Central memory CD8-positive, alpha-beta T cell (primary cell): ENCODE measurements at places on chromosomes 6 and 20.
A peak's percentile ranks its signal among the peaks of the same experiment; 100 is the strongest.

DNA sequence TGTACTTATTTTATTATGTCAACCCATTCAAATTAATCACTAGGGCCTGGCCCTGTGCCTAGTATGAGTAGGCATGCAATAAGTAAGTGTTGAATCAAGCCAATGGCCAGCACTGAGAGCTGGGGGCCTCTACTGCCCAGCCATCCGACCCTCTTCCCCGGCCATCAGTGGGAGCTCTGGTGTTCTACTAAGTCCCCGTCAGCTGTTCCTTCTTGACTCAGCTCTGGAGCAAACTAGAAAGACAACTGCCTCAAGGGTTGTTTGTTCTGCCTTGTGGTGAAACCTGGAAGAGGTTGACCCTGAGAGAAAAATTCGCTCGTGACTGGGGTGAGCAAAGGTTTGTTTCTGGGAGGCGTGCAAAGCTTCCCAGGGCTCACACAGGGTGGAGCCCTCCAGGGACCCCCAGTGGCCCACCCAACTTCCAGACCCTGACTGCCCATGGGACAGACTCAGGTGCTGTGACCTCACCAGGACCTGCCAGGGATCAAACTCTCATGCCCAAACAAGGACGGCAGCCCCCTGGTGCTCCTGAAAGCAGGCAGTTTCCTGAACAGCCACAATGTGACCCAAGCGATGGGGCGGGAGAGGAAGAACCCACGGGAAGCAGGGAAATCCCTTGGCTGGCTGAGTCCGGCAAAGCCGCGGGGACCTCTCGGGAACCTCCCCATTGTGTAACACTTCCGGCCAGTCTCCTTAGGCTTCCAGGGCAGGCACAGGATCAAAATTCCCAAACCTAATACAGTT lies 50.4 kb downstream of the BANF2 start:
- no peak overlapping the region for H3K4me3 ChIP-seq
- H3K4me1 ChIP-seq, result no peaks in the 10 kb centered on the region
- no peaks in the 10 kb centered on the region for H3K36me3 ChIP-seq
- no peak overlapping the region for H3K27ac ChIP-seq
- DNase-seq, result no peak

DNA sequence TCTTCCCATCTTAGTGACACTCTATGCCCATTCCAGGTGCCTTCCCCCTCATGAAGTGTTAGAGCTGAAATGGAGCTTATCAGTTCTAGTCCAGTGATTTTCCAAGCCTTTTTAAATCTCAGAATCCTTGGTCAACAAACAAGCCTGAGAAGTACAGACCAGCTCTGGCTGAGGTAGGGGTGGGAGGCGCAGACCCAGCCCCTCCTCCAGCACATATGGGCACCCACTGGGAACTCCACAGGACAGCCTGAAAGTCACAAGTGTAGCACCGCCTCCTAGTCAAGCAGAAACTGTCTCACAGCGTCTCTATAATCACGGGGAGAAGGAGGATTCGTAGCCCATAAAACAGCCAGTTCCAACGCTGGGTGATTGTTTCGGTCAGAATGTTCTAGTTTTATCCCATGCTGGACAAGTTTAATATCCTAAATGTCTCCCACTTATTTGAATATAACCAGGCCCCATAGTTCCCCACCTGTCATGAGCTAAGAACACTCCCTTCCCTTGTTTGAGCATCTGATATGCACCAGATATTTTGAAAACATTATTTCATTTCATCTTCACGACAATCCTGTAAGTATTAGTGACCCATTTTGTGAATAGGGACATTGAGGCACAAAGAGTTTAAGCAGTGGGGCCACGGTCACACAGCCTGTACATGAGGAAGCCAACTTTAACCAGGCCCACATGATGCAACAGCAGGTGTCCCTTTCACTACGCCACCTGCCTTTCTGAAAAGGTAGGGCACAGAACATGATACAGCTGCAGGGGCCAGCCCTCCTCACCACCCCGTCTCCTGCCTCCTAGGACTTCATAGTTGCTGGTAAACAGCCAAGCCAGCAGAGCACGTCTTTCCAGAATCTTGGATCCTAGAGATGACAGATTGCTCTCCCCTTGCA lies 40.1 kb downstream of the TRAF3IP2 start:
- H3K27ac ChIP-seq, result peak overlapping the region; percentile 69
- peaks cover 12% of the 10 kb centered on the region for H3K36me3 ChIP-seq
- no peaks in the 10 kb centered on the region for H3K27me3 ChIP-seq

DNA sequence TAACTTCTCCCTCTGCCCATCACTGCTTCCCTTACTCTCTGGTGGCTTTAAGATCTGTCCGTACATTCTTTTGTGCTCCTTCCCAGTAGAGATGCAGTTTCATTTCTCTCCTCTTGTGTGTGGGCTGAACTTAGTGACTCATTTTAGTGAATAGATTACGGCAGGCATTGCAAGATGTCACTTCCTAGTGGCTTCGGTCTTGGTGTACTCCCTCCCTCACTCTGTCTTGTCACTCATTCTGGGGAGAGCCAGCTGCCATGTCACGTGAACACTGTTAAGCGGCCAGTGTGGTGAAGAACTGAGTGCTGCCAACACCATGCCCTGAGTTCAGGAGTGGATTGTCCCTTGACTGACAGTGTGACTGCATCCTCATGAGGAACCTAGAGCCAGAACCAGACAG lies 115.9 kb downstream of the OTOR start:
- no peak overlapping the region for H3K4me3 ChIP-seq
- no peaks in the 10 kb centered on the region for H3K36me3 ChIP-seq
- no peak for DNase-seq

DNA sequence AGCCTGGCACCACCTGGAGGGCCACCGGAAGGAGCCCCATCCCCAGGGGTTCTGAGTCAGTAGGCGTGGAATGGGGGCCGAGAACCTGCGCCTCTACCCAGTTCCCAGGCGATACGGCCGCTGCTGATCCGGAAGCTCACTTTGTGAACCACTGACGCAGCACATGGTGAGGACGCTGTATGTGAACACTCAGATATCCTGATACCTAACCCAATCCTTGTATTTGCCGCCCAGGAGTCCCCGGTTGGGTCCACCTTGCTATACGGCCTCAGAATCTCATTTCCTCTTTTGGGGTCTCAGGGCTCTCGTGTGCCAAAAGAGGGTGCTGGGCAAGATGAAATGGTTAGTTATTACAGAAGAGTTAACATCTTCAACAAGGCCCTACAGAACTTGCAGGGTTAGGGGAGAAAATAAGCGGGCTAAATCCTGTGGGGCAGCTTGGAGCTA lies 604 bp upstream of the RAB5IF start:
- peak overlapping the region; percentile 97 for H3K4me3 ChIP-seq
- peak overlapping the region; percentile 94 for H3K27ac ChIP-seq
- no peaks in the 10 kb centered on the region for H3K27me3 ChIP-seq

GRCh38 chr6:90421666-90422065 lies 125.0 kb upstream of the BACH2 start:
- DNase-seq, result no peak
- H3K36me3 ChIP-seq, result peaks cover 3% of the 10 kb centered on the region
- no peak overlapping the region for H3K4me3 ChIP-seq
- H3K27me3 ChIP-seq, result no peaks in the 10 kb centered on the region

- peaks cover 28% of the 10 kb centered on the region for H3K4me1 ChIP-seq
- DNase-seq, result no peak
- peak overlapping the region; percentile 74 for H3K4me3 ChIP-seq
- H3K27ac ChIP-seq, result peak overlapping the region; percentile 79
Observed at GRCh38 chr20:53592992-53593465, 610 bp downstream of the ZNF217 start.

GRCh38 chr6:20024978-20025377 lies 187.3 kb downstream of the MBOAT1 start:
- H3K4me1 ChIP-seq, result peaks cover 21% of the 10 kb centered on the region
- no peaks in the 10 kb centered on the region for H3K36me3 ChIP-seq
- no peak for DNase-seq
- peaks cover 11% of the 10 kb centered on the region for H3K27me3 ChIP-seq
- peak overlapping the region; percentile 75 for H3K4me3 ChIP-seq

- H3K4me3 ChIP-seq, result no peak overlapping the region
- H3K4me1 ChIP-seq, result no peaks in the 10 kb centered on the region
- no peaks in the 10 kb centered on the region for H3K36me3 ChIP-seq
- no peak for DNase-seq
- no peaks in the 10 kb centered on the region for H3K27me3 ChIP-seq
Observed at GRCh38 chr6:134663800-134664535, 285.9 kb downstream of the ALDH8A1 start.

DNA sequence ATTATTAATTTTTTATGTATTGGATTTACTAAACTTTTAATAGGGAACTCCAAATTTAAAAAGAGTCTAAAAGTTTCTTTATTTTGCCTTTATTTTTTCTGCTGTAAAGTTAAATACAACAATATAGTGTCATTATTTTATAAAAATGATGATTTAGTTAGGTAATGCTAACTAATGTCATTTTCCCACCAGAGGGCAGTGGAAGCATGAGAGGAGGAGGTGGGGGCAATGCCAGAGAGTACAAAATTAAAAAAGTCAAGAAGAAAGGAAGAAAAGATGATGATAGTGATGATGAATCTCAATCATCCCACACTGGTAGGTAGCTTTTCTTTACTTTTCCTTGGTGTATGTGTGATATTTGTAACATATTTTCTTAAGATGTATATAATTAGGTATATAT lies 20.2 kb upstream of the FHL5 start:
- H3K4me3 ChIP-seq, result no peak overlapping the region
- peaks cover 5% of the 10 kb centered on the region for H3K4me1 ChIP-seq
- H3K36me3 ChIP-seq, result peaks cover 48% of the 10 kb centered on the region
- no peak overlapping the region for H3K27ac ChIP-seq

DNA sequence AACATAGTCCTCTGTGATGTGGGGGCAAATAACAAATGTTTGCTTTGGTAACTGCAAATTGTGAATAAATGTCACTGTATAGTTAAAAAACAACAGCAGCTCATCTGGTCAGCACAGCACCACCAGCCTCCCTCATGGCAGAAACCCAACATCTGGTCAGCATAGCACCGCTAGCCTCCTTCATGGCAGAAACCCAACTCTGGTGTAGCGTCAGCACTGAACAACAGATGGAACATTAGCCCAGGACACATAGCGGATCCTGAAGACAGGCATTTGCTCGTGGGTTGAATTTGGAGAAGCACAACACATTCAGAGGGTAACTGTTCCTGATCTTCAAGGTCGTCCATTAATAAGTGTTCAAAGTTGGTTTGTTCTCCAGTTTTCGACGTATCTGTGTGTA lies 265.9 kb downstream of the DLL1 start:
- H3K27ac ChIP-seq, result no peak overlapping the region
- H3K27me3 ChIP-seq, result peaks cover 25% of the 10 kb centered on the region
- no peaks in the 10 kb centered on the region for H3K36me3 ChIP-seq
- DNase-seq, result no peak
- H3K4me1 ChIP-seq, result peaks cover 6% of the 10 kb centered on the region

- no peak overlapping the region for H3K4me3 ChIP-seq
- H3K36me3 ChIP-seq, result peaks cover 13% of the 10 kb centered on the region
- H3K4me1 ChIP-seq, result peaks cover 38% of the 10 kb centered on the region
- DNase-seq, result no peak
Observed at GRCh38 chr6:90409700-90410099, 113.1 kb upstream of the BACH2 start.

DNA sequence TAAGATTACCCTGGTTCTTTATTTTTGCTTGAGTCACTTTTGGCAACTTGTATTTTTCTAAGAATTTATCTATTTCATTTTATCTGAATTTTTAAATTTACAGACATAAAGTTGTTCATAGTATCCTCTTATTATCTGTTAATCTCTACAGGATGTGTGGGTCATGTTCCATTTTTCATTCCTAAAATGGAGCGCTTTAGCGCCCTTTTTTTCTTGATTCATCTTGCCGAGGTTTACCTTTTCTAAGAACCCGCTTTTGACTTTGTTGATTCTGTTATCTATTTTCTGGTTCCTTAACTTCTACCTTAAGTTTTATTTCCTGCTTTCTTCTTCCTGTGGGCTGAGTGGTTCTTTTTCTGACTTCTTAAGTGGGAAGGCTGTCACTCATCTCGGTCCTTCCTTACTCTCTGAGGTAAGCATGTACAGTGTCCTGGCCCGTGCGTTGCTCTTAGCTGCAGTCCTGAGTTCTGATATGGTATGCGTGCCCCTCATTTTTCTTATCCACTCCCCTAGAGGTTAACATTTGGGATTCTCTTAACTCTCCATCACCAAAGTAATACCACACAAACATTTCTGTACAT lies 399.8 kb downstream of the CDC5L start:
- peaks cover 18% of the 10 kb centered on the region for H3K27me3 ChIP-seq
- H3K36me3 ChIP-seq, result no peaks in the 10 kb centered on the region
- H3K27ac ChIP-seq, result no peak overlapping the region
- H3K4me1 ChIP-seq, result no peaks in the 10 kb centered on the region
- no peak overlapping the region for H3K4me3 ChIP-seq
- DNase-seq, result no peak

DNA sequence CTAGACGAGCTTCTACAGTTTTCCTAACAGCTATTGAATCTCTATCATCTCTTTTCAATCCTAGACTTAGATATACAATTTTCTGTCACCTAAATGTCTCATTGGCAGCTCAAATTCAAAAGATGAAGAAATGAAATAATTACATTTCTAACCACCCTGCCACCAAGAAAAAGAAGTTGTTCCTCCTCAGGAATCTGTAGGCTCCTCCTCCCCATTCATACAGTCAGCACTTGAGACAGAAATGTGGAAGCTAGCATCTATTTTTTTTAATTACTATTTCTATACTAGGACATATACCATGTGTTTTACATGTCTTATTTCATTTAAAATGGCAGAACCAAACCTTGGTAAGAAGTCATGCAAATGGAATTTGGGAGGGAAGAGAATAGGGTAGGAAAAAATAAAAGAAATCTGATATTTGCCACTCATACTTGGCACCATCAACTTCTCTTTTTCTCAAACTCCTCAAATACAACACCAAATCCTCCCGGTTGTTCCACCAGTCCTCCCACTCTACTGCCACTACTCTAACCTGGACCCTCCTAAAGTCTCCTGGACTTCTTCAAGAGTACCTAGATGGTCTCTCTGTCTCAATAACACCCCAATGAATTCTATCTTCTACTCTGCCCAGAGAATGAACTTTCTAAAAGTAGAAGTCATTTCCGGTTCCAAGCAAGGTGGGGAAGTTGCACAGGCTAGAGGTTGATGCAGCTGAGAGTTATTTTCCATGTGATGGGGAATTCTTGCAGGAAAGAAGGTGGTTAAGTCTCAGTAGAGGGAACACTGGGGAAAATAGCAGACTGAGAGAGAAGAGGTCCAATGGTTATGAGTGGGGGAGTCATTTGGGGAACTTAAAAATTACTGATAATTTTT lies 54.1 kb downstream of the ATXN1 start:
- DNase-seq, result no peak
- no peaks in the 10 kb centered on the region for H3K27me3 ChIP-seq
- no peak overlapping the region for H3K4me3 ChIP-seq
- H3K27ac ChIP-seq, result peak overlapping the region; percentile 61
- peaks cover 3% of the 10 kb centered on the region for H3K36me3 ChIP-seq

DNA sequence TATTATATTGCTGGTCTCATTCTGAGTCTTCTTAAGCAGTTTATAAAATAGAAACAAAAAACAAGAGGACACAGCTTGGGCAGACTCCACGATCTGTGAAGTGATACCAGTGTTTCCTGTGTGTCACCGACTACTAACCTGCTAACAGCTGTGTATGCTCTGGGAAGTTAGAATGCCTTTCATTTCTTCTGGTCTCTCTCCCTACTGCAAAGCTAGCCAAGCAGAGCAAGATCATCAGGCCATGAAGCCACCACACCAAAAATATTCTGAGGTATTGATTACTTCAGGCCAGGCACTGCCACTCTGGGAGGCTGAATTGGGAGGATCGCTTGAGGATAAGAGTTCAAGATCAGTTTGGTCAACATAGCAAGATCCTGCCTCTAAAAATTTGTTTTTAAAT lies 46.9 kb upstream of the SMIM29 start:
- DNase-seq, result no peak
- H3K4me3 ChIP-seq, result no peak overlapping the region
- H3K27ac ChIP-seq, result no peak overlapping the region
- H3K4me1 ChIP-seq, result peaks cover 10% of the 10 kb centered on the region
- H3K36me3 ChIP-seq, result peaks cover 9% of the 10 kb centered on the region
- no peaks in the 10 kb centered on the region for H3K27me3 ChIP-seq
